ENCODE measurements at places on chromosomes 1 and 21.

- DNase-seq = no peak
Observed at GRCh38 chr1:223852337-223852736, 6.6 kb upstream of the TP53BP2 start.

DNA sequence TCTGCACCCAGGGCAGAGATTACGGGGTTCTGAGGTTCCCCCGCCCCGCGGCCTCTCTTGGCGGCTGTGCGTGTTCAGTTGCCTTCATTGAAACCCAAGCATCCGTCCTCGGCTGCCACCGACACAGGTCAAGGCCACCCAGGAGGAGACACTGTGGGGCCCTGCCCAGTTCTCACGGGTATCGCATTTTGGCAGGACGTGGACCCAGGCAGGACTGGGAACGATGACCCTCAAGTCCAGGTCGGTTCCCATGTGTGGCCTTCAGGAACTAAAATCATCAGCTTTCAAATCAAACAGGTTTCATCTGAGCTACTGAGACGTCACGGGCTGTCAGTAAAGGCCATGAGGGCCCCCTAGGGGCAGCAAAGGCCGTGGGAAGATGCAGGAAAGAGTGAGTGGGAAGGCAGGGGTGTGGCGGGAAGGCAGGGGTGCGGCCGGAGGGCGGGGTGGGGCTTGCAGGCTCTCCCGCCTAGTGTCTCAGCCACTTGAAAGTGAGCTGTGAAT, 7.0 kb upstream of the C1orf174 start:
- DNase-seq = no peak

DNA sequence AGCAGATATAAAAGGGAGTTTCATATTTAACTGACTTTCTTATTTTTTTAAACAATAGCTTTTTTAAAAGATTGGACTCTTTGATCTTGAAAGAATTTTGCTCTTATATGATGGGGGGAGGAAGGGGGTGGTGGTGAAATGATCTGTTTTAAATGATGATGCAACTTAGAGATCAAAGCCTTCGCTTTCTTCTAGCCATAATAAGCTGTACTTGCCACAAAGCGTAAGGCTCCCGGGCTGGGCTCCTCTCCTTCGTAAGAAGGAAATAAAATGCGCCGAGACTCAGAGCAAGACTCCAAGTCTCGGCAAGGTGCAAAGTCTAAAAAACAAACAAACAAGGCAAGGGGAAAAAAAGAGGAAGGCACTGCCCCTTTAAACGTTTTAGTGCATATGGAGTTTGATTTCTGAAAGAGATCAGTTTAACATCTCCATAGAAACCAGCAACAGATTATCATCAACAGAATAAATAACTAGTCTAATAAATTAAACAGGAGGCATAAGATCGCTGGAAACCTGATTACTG, 3.3 kb downstream of the CASZ1 start:
- no peak for DNase-seq

DNA sequence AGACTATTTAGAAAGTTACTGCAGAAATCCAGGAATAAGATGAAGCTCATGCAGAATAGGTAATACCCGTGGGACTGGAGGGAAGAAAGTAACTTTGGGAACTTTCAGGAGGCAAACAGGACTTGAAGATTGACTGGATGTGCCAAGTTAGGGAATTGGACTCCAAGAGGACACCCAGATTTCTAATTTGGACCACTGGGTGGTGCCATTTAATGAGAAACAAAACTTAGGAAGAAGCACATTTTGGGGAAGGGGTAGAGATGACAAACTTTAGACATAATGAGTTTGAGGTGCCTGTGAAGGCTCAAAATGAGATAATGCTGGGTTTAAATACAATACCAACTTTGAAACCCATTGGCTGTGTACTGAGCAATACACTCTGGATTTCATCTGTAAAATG, 3.3 kb upstream of the B4GALT3 start:
- no peak for DNase-seq

- no peak for DNase-seq
Observed at GRCh38 chr1:117826540-117827078, 102.8 kb downstream of the GDAP2 start.

DNA sequence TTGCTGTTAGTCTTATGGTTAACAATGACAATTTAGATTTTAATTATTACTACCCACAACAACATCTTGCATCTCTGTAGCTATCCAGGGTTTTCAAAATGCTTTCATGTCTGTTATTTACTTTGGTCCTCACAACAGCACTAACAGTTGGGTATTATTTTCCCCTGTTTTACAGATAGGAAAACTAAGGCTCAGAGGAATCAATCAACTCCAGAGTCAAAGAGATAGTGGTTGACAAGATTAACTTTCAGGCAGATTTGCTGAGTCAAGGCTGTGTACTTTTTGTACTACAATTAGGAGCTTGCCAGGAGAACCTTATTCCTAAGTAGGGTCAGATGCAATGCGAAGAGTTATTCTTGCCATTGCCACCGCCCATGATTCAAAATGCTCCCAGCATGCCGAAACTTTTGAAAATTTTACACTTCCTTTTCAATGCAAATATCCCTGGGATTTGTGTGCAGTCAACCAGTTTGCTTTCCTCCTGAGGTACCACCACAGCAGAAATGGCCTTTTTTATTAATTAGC, 49.4 kb upstream of the ROR1 start:
- no peak for DNase-seq

DNA sequence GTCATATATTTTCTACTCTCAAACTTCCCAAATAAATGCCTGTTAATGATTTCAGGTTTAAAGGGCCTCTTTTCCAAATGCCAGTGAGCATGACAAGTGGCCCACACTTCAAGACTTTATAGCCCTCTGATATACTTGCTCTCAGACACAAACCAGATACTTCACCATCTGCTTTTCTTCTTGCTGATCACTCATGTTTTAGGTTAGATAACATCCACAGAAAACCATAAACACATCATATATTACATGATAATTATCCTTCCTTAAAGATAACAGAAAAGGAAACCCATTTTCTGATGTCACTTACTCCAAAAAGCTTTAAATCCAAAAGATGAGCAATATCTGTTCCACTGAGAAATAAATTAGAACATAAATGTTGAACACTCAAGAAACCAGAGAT, 723.5 kb downstream of the LTN1 start:
- no peak for DNase-seq

DNA sequence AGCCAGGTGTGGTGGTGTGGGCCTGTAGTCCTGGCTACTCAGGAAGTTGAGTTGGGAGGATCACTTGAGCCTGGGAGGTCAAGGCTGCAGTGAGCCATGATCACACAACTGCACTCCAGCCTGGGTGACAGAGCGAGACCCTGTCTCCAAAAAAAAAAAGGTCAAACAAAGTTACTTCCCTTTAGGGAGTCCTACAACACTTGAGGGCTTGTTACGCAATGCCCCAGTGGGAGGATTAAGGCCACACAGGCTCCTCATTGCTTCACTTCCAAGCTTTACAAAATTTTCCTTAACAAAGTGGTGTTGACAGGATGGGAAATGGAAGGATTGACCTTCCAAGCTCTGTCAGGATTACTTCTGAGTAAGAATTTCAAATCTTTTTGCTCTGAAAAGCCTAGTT, 6.2 kb upstream of the EXTL1 start:
- DNase-seq = no peak

GRCh38 chr1:46613661-46614603, 2.7 kb downstream of the MOB3C start:
- DNase-seq = no peak

DNA sequence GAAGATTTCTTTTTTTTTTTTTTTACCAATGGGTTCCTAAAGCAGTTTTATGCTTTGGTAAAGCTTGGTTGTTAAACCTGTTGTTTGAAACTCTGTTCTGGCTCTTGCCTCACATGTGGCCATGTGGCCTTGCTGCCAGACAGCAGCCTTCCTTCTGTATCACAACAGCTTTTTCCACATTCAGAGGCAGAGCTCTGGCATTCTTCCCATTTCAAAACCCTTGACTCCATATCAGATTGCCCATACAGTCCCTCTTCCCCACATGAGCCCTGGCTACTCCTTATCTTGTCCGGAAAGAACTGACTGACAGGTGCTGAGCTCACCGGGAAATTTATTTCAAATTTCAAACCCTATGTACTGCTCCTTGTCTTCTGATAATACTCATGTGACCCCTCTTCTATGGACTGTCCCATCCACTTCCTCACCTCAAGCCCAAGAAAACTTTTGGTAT, 38.5 kb upstream of the LAX1 start:
- no peak for DNase-seq

DNA sequence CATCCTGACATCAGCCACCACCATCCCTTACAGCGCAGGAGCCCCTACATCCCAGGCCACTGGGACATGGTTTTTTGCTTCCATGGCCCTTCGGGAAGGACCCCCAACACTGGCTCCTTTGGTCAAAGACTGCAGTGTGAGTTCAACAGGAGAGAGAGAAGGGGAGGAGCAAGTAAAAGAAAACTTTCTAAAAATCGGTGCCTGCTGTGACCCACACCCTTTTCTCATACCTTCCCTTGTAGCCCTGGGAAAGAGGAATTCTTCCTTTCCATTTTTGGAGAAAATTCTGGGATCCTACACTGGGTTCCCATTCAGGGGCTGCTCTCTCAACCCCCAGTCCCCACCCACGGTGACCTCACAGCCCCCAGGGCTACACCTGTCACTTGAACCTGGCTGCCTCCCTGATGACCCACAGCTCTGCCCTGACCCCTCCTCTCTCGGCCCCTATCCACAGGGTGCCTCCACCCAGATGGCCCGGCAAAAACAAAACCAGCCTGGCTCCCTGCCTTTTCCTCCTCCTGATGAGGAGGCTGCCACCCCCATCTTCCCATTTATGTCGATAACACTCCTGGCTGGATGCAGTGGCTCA, 7.6 kb downstream of the PADI4 start:
- no peak for DNase-seq

DNA sequence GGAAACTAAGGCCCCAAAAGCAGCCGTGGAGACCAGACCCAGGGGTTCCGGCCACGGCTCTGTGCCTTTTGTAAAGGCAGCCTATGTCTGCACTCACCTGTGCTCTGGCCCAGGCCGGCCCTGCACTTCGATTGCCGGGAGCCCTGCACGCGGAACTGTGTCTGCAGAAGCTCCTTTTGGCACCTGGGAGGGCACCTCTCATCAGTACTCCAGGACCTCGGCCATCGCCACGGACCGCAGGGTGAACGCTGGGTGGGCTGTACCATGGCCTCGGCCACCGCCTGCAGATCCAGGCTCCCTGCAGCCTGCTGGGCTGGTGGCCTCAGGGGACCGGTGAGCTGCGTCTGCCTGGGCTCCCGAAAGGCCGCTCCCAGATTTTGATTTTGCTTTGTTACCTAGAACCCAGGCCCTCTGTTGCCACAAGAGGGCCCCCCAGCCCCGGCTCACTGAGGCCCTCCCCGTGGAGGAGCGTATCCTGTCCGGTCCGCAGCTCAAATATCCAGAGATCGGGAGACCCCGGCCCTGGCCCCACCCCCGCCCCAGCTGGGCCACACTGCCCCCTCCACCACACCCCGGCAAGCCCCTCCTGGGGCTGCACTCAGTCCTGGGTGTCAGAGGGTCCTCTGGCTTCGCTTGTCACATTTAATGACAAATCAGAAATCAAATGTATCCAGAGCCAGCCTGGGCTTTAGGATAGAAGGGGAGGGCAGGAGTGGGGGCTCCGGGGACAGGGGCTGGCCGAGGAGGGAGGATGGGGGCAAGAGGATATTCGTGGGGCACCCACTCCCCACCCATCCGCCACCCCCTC, 60.2 kb upstream of the PDE9A start:
- DNase-seq = peak; percentile 33

DNA sequence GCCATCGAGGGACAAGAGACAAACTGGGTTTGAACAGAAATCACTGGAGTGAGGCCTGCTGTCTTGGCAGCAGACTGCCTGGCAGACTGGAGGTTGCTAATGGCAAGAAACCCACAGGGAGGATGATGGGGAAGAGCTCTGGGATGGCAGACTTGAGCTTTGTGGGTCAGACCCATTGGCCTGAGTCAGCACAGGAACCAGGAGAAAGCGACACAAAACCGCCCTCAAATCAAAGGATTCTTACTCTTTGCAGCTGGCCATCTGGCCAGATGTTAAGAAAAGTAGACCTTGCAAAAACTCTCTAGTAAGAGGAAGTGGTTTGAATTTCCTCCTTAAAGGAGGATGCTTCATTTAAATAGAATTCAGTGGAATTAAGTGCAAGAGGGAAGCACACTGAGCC, 195.2 kb upstream of the JUN start:
- no peak for DNase-seq

DNA sequence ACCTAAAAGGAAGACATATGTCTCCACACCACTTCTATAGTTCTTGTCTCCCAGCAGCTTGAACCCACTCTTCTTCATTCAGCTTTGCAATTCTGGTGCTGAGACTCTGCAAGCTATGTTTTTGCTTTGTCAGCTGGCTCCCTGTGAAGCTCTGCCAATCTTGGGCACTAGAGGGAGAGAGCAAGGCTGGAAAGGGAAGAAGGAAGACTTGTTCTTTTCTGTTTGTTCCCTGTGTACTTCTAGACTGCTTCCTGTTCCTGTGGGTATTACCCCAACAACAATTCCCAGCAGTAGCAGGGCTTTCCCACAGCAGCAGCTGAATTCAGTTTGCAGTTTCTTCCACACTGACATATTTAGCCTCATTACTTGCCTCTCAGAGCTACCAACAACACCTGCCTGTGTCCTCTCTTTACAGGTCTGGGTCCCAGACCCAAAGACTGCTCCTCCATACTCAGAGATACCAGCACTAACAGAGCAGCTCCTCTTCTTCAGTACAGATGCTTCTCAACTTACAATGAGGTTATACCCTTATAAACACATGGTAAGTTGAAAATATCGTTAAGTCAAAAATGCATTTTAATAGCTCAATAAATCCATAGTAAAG, 275.2 kb upstream of the NEGR1 start:
- DNase-seq = no peak

GRCh38 chr1:244160455-244161235, 109.6 kb downstream of the ZBTB18 start:
- no peak for DNase-seq

DNA sequence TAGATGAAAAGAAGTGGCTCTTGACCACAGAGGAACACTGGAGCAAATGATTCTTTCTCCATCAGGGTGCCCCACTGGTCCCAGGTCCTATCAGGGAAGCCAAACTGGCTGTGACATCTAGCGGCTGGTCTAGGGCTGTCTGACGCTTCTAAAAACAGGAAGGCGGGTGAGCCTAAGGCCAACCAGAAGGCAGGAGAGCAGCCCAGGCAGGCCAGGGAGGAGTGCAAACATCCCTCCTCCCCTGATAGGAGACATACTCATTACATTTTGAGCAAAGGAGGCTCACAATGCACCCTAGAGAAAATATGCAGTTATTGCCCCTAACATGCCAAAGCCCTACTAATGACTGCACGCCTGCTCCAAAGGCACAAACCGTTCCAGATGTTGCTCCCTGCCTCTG, 10.4 kb upstream of the FOXE3 start:
- no peak for DNase-seq

DNA sequence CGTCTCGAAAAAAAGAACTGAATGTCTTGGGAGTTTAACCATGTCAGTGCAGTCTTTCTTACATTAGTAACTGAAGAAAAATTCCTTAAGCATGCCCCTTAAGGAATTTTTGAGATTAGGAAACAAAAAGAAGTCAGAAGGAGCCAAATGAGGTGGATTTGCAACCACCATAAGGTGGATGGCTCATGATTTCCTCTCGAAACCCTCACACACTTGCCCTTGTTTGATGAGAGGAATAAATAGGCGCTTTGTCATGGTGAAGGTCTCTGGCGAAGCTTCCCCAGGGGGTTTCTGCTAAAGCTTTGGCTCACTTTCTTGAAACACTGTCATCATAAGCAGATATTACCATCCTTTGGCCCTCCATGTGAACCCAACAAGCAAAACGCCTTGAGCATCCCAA, 68.2 kb downstream of the POFUT2 start:
- DNase-seq = no peak

GRCh38 chr1:41578712-41579335, 94.3 kb upstream of the EDN2 start:
- DNase-seq = no peak

GRCh38 chr1:54221113-54221834, 21.3 kb downstream of the MRPL37 start:
- DNase-seq = no peak

All from stimulated activated CD8-positive, alpha-beta memory T cell treated with anti-CD3 and anti-CD28 coated beads, Interleukin-4, amount 100 ng/mL, for 4 hours (primary cell).